Stimulated activated CD8-positive, alpha-beta memory T cell treated with anti-CD3 and anti-CD28 coated beads, Interleukin-2, amount 100 ng/mL, for 1 hour (primary cell): ENCODE measurements at places on chromosomes 6 and 20.

GRCh38 chr6:12083763-12084162 is 71.7 kb downstream of the HIVEP1 start:
- DNase-seq, result no peak

DNA sequence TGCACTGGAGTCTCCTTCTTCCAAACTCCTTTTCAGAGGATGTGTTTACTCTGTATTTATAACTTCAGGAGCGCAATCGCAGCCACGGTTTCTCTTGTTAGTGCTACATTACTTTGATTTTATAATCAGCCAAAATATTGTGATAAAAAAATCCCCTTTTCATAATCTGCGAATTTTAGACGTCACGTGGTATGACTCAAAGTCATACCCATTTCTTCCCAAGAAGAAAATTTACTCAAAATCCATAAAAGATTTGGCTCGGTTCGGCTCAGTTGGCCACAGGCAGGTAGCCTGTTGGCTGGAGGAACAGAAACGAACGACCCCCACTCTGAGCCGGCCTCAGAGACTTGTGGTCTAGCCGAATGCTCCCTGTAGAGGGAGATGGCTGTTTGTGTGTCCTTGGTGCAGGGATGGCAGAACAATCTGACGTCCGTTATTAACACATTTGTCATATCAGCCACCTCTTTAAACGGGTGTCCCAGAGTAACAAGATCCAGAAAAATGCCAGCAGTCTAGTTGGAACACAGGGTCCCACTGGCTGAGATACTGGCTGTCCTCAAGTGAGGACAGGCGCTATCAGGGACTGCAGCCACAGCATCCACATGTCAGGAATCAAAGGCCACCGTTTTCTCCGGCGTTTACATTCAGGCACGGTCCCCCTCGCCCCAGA is 247.6 kb downstream of the DLL1 start:
- DNase-seq, result no peak

- DNase-seq, result no peak
Observed at GRCh38 chr6:116714761-116715160, 33.8 kb downstream of the KPNA5 start.

- no peak for DNase-seq
Observed at GRCh38 chr6:117919275-117919674, 12.2 kb downstream of the SLC35F1 start.

GRCh38 chr6:6772751-6773150 is 184.2 kb downstream of the LY86 start:
- no peak for DNase-seq

GRCh38 chr6:56729719-56730118 is 87.0 kb upstream of the DST start:
- no peak for DNase-seq
